ENCODE measurements at places on chromosomes 12 and 14.
A peak's percentile ranks its signal among the peaks of the same experiment; 100 is the strongest.

- DNase-seq: no peak
Measured at GRCh38 chr14:58629281-58629680, 8.5 kb upstream of the DACT1 start.

DNA sequence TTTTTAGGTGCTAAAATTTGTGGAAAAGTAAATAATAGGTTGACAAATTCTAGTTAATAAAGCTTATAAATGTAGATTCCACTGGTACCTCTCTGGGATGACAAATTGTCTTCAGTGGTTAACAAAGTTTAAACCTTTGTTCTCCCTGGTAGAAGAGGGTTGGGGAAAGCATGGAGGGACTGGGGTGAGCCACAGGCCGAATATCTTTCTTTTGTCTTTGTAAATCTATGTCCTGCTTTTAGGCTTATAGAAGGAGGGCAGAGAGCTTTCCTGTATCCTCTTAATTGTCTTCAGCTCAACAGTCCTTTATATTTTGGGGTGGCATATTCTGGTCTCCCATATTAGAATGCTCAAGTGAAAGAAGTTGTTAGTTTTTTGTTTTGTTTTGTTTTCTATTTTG lies 142.2 kb upstream of the CNOT2 start:
- DNase-seq: no peak

DNA sequence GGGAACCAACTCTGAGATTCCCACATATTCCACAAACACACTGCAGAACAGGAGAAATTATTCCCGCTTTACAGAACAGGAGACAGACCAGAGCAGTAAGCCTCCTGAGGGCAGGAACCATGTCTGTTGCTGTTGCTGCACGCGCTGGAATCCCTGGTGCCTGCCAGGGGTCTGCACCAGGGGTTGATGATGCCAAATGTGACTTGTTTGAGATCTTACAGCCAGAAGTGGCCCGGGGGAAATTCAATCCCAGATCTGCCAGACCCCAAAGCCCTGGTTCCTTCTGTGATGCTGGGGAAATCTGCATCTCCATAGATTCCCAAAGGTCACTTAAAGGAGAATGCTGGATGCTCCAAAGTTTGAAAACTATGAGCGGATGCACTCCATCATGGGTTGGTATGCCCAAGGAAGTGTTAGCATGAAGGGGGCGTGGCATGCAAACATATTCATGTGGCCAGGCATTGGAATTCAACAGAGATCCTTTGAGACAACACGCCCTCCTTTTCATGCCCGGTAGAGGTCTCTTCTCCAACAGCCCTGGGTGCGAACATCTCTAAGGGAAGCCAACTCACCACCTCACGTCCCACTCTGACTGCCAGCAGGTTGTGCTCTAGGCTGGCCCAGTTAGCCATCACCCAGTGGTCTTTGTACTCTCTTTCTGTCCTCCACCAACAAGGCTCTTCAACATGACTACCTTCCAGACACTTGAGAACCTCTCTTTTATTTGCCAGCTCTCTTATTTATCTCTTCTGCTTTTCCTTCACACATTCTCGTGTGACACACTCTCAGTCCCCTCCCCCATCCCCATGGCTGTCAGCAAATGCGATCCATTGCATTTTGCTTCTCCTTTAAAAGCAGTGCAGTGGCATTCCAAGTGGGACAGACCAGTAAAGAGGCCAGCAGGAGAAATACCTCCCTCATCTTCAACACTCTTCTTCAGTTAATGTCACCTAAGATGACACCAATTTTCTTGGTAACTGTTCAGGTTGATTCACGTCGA lies 131.3 kb downstream of the ZFP36L1 start:
- DNase-seq: peak; percentile 23

- DNase-seq: peak; percentile 96
Measured at GRCh38 chr14:23366426-23366921, 1.5 kb upstream of the EFS start.

DNA sequence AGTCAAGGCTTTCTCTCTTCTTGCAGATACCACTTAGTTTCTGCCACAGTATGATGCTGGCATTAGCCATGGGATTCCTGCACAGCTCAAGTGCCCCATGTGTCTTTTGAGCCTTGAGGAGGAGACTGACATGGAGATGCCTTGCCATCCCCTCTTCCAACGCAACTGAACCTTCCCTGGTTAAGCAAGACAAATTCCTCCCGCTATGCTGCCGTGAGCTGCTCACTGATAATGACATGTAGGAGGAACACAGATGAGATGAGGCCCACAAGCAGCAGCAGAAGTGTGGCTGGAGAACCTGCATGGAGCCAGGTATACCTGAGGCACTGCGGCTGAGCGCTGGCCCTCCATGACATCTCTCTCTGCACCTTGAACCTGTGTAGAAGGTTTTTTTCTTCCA lies 15.4 kb upstream of the PPP1R1A start:
- peak; percentile 36 for DNase-seq

- no peak for DNase-seq
Measured at GRCh38 chr12:33770652-33771051, 251.6 kb upstream of the ALG10 start.

- no peak for DNase-seq
Measured at GRCh38 chr12:108315486-108316105, 23.5 kb downstream of the CMKLR1 start.

GRCh38 chr12:124501827-124502226 lies 65.6 kb downstream of the NCOR2 start:
- no peak for DNase-seq

- peak; percentile 53 for DNase-seq
Measured at GRCh38 chr14:88791629-88792472, 902 bp downstream of the EML5 start.

GRCh38 chr12:48129376-48129775 lies 10.2 kb downstream of the PFKM start:
- DNase-seq: no peak

DNA sequence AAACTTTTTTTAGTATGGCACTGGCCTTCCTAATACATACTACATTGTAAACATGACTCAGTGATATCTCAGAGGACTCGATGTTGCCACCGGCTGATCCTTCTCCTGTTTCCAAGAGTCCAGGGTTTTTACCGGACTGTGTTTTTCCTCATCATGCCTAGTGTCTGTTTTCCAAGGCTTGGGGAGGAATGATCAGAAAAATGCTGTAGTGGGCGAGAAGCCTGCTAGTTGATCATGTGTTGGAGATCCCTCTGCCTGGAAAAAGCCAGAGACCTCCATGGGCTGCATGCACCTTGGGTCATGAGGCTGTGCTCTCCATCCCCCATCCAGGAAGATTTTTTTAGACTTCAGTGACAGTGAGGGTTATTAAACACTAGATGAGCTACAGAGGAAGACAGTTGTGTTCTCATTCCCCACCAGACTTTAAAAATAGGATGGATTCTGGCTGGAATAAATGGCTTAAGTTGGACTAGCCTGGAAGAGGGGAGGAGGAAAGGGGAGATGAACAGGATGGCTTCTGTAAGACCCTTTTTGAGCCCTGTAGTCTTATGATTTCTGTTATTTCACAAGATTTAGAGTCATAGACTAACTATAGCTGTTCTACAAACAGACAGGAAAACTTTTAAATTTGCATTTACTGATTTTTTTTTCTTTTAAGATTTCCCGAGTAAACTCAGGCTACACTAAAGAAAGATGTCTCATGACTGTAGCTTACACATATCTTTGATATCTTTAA lies 145.7 kb downstream of the SAMD4A start:
- no peak for DNase-seq

GRCh38 chr14:61499991-61500390 lies 178.6 kb downstream of the PRKCH start:
- no peak for DNase-seq

DNA sequence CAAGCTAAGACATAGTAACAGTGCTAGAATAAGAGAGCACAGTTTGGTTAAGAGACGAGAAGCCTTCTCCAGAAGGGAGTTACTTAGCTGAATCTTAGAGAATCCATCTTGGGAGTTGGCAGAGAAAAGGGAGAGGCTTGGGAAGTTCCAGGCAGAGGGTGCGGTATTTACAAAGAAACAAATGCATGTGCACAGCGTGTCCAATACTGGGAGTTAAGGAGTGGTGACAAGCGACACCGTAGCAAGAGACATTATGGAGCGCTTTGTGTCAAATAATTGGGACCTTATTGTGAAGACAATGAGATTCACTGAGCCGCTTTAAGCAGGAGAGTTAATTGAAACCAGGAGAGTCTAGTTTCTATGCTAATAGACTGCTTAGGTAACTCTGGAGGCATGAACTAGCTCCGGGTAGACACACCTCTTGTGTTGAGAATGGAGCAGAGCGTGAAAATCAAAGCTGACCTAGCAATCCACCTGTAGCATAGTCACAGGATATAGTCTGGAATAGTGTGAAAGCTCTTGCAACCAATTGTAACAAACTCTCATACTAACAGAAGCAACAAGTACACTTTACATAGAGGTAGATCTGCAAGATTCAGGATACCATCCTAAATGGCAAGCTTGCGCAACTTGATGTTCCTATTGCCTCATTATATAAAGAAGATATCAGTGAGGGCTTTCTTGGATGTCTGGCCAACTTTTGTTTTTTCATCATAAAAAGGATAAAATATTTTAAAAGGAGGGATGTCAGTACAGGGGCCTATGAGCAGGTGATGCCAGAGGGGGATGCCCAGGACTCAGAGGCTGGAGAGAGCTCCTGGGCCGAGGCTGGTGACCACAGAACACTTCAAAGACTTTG lies 5.3 kb downstream of the ALDH1L2 start:
- DNase-seq: no peak

- DNase-seq: no peak
Measured at GRCh38 chr12:53123578-53124351, 20.5 kb downstream of the SOAT2 start.

- DNase-seq: no peak
Measured at GRCh38 chr14:50620341-50620740, 47.8 kb downstream of the SAV1 start.

GRCh38 chr12:5071496-5071895 lies 27.8 kb downstream of the KCNA5 start:
- no peak for DNase-seq

- no peak for DNase-seq
Measured at GRCh38 chr14:88614218-88614907, 51.5 kb downstream of the ZC3H14 start.

GRCh38 chr12:122437656-122438121 lies 15.2 kb upstream of the CLIP1 start:
- DNase-seq: no peak

- no peak for DNase-seq
Measured at GRCh38 chr14:74579447-74580274, 32.4 kb downstream of the LTBP2 start.

GRCh38 chr14:95614349-95614748 lies 71.9 kb upstream of the TCL1B start:
- DNase-seq: no peak
